ENCODE measurements at places on chromosomes 13 and 19.

- no peak for DNase-seq
Observed at GRCh38 chr19:48158210-48158790, 11.8 kb downstream of the LIG1 start.

- no peak for DNase-seq
Observed at GRCh38 chr19:33916792-33917191, 120.1 kb downstream of the KCTD15 start.

DNA sequence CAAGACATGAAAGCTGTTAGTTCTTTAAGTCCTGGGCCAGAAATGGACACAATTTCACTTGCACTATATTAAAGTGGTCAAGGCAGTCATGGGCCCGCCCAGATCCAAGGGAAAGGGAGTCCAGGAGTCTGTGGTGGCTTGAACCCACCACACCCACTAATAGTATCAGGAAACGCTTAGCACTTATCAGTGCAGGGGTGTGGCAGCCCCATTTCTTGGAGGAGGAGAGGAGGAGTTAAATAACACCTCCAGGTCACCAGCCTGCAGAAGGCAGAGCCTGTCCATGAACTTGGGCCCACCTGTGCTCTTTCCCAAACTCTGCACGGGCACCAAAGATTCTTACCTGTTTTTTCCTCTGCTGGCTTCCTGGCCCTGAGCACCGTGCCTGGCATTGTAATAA lies 5.4 kb upstream of the NTN5 start:
- DNase-seq: no peak

DNA sequence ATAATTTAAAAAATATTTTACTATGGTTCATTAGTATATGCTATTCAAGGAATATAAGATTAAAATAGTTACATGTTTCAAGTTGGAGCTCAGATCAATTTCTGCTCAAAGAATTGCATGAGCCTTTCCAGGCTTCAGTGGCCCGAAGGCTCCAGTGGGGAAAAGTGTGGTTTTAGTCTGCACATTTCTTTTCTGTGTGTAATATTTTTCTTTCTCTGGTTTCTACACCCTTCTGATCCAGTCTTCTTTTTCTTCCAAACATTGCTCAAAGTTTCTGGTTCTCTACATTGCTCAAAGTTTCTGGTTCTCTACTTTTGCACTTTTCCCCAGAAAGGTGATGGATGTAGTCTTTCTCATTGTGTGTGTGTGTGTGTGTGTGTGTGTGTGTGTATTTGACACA lies 64.7 kb upstream of the OXGR1 start:
- DNase-seq: no peak

- no peak for DNase-seq
Observed at GRCh38 chr13:77521595-77522367, 13.7 kb upstream of the SCEL start.

GRCh38 chr19:3547301-3547731 lies 8.3 kb downstream of the TEKTIP1 start:
- no peak for DNase-seq

DNA sequence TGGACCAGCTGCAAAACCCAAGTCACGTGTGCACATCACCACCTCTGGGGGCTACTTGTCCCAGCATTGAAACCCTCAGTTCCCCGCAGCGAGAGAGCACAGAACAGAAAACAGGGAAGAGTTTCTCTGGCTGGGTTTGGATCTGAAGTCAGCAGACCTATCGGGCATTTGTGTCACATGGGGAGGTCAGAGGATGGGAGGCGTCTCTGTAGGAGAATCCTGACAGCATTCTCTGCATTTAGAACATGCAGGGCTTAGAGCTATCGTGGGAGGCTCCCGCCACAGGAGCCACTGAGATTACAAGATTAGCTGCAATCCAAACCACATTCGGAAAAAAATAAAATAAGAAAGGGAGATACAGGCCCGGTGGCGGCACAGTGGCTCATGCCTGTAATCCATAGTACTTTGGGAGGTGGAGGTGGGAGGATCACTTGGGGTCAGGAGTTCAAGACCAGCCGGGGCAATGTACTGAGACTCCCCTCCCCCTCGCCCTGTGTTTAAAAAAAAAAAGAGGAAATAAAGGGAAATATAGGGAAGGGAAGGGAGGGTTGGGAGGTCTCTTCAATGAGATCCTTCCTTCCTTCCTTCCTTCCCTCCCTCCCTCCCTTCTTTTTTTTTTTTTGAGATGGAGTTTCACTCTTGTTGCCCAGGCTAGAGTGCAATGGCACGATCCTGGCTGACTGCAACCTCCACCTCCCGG lies 2.9 kb upstream of the TLE6 start:
- no peak for DNase-seq

DNA sequence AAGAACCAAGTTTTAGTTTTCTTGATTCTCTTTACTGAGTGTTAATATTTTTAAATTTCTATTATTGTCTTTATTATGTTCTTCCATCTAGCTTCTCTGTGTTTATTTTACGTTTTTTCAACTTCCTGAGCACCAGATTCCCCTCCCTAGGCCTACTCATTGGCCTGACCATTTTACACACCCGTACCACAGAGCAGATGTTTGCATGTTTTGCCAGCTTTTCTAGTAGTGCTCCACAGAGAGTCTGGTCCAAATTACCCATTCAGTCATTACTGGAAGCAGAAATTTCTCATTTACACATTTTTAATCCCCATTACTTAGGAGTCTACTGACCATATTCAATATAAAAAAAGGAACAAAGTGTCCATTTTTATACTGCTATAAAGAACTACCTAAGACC lies 66.9 kb downstream of the ING1 start:
- no peak for DNase-seq

- DNase-seq: no peak
Observed at GRCh38 chr13:23928985-23929384, 31.7 kb upstream of the C1QTNF9B start.

Measured in activated CD4-positive, alpha-beta T cell treated with anti-CD3 and anti-CD28 coated beads for 1 hour (primary cell).